ENCODE measurements at places on chromosomes 12 and 14.

- peaks cover 6% of the 10 kb centered on the region for H3K36me3 ChIP-seq
- peak overlapping the region; percentile 83 for H3K4me3 ChIP-seq
- peak overlapping the region; percentile 82 for H3K27ac ChIP-seq
- H3K4me1 ChIP-seq: peaks cover 20% of the 10 kb centered on the region
- no peaks in the 10 kb centered on the region for H3K27me3 ChIP-seq
Observed at GRCh38 chr12:123269896-123270213, 1.8 kb downstream of the CDK2AP1 start.

DNA sequence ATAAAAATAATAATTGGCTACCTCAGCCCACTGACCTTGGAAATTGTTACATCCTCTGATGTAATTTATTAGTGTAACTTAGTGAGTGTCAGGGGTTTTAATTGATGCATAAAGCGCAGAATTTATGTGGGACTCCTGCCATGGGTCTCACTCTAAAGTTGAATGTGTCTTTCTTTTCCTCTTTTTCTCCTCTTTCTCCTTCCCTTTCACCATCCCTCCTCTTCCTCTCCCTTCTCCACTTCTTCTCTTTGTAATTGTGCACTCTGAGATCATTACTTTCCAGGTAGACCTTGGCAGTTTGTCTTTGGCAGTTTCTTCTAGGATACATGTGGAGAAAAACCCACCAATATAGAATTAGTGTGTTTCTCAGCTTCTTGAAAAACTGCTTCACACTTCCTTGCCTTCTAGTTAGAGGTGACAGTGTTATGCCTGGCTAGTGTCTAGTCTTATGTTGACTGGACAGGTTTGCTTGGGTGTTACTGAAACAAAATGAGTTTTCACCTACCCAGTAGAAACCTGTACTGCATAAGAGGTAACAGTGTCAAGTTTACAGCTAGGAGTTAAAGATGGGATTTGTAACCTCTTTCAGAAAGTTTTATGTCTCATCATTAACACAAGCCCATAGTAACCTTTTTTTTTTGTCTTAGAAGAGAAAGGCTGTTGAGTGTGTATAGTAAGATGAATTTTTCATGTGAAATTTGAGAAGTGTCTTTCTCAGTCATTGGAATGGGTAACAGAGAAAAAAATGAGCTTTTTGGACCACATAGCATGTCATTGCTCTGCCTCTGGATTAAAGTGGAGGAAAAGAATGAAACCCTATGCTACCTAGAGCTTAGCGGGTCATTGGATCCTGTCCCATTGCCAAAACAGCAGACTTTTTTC is 18.6 kb downstream of the PELI2 start:
- H3K27me3 ChIP-seq: no peaks in the 10 kb centered on the region
- H3K4me1 ChIP-seq: peaks cover 68% of the 10 kb centered on the region
- DNase-seq: no peak
- H3K4me3 ChIP-seq: no peak overlapping the region

DNA sequence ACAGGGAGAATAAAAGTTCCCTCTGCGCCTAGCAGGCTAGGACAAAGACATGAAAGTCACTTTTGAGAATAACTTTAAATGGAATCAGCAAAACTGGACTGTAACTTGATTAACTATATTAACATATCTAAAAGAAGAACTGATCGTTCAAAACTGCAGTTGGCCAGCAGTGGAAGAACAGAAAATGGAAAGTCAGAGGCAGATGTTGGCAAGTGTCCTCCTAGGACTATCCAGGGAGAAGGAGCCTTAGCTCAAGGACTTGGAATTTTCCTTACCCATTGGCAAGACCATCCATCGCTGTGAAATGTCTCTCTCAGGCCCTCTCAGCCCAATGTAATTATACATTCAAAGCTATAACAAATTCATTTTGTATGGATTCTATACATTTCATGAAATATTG is 419.7 kb downstream of the ATP23 start:
- no peaks in the 10 kb centered on the region for H3K4me1 ChIP-seq
- H3K27me3 ChIP-seq: peaks cover 20% of the 10 kb centered on the region
- DNase-seq: no peak
- no peak overlapping the region for H3K27ac ChIP-seq
- H3K4me3 ChIP-seq: no peak overlapping the region

- no peaks in the 10 kb centered on the region for H3K4me1 ChIP-seq
- no peak overlapping the region for H3K27ac ChIP-seq
- H3K27me3 ChIP-seq: no peaks in the 10 kb centered on the region
- H3K36me3 ChIP-seq: peaks cover 3% of the 10 kb centered on the region
- DNase-seq: no peak
Observed at GRCh38 chr12:50953047-50953446, 703 bp downstream of the HIGD1C start.

DNA sequence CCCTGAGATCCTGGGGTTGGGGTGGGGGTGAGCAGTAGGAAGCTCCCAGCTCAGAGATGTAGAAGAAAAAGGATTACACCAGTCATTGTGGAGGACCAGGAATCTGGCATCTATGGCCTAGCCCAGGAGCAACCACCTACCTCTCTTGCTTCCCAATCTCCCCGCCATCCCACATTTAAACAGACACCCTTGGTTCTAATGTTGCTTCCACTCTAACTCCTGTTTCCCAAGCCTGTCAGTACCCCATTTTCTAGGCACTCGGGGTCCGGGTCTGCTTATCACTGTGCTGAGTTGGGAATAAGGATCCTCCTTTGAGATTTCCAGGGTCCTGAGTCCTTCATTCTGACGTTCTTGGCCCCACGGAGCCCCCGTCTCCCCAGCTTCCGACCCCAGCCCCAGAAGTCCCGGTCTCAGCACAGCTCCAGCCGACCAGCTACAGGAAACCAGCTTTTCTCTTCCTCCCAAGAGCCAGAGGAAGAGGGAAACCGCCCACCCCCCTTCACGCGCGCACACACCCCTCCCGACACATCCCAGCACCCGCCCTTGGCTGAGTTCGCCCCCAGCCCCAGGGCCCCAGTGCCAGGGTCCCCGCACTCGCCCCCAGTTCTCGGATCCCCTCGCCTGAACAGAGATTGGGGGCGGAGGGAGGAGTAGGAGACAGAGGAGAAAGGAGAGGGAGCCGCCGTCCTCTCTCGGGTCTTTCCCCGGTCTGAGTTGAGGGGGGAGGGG is 1.2 kb downstream of the ITGA5 start:
- DNase-seq: no peak
- peak overlapping the region; percentile 84 for H3K4me3 ChIP-seq
- peak overlapping the region; percentile 84 for H3K27ac ChIP-seq
- H3K4me1 ChIP-seq: peaks cover 71% of the 10 kb centered on the region

DNA sequence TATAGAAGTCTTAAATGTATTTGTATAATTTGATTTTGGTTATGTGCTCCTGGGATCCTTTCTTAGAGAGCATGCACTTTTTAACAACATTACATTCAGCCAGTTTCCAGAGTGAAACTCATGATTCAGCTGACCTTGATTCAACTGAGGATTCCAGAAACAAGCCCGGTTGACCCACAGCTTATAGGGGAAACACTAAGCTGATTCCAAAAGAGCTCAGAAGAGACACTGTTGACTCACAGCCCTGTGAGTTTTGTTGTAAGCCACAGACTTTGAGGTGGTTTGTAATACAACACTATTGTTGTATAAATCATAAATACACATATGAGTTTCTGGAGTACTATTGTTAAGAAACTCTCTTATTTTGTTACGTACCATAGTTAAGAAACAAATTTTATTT is 133.8 kb upstream of the MGAT4C start:
- H3K4me3 ChIP-seq: no peak overlapping the region
- no peak for DNase-seq
- H3K4me1 ChIP-seq: no peaks in the 10 kb centered on the region
- H3K27me3 ChIP-seq: no peaks in the 10 kb centered on the region
- no peak overlapping the region for H3K27ac ChIP-seq
- H3K36me3 ChIP-seq: no peaks in the 10 kb centered on the region

DNA sequence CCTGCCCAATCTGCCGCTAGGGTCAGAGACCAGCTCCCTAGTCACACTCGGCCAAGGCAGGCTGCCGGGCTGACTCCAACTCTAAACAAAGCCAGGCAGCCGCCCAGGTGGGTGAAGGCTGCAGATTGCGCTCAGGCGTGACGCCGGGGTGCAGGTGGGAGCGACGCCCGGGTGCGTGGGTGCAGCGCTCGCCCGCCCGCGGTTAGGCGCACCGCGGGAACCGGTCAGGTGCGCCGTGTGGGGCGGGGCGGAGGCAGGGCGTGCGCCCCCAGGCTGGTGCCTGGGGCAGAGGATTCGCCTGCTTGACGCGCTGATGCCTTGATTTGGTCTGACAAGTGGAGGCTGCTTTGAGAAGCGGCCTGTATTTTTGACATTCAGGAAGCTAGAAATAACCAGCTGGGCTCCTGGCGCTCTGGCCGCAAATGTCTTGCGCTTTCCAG is 126.7 kb upstream of the HIF1A start:
- no peaks in the 10 kb centered on the region for H3K36me3 ChIP-seq
- peak overlapping the region; percentile 78 for H3K4me3 ChIP-seq
- H3K4me1 ChIP-seq: peaks cover 84% of the 10 kb centered on the region
- H3K27me3 ChIP-seq: no peaks in the 10 kb centered on the region
- DNase-seq: peak; percentile 74

DNA sequence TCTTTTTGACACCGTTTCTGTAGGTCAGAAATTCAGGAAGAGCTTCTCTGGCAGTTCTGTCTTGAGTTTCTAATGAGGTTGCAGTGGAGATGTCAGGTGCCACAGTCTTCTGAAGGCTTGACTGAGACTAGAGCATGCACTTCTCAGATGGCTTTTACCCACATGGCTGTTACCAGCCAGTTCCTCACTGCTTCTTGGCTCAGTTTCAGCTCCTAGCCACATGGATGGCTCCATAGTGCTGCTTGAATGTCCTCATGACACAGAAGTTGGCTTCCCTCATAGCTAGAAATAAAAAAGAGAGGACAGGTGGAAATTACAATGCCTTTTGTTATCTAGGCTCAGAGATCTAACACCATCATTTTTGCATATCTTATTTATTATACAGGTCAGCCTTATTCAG is 38.1 kb upstream of the SLC2A13 start:
- no peak for DNase-seq
- no peak overlapping the region for H3K27ac ChIP-seq
- no peaks in the 10 kb centered on the region for H3K36me3 ChIP-seq
- peaks cover 4% of the 10 kb centered on the region for H3K27me3 ChIP-seq
- H3K4me1 ChIP-seq: no peaks in the 10 kb centered on the region

GRCh38 chr14:44847526-44848309 is 114.0 kb downstream of the KLHL28 start:
- H3K27ac ChIP-seq: no peak overlapping the region
- peaks cover 14% of the 10 kb centered on the region for H3K27me3 ChIP-seq
- DNase-seq: no peak
- H3K4me3 ChIP-seq: no peak overlapping the region
- H3K4me1 ChIP-seq: peaks cover 5% of the 10 kb centered on the region

GRCh38 chr12:29145372-29146170 is 3.5 kb upstream of the FAR2 start:
- H3K36me3 ChIP-seq: no peaks in the 10 kb centered on the region
- H3K27ac ChIP-seq: no peak overlapping the region
- peaks cover 28% of the 10 kb centered on the region for H3K27me3 ChIP-seq
- H3K4me1 ChIP-seq: peaks cover 8% of the 10 kb centered on the region

- no peaks in the 10 kb centered on the region for H3K27me3 ChIP-seq
- H3K4me3 ChIP-seq: no peak overlapping the region
- H3K27ac ChIP-seq: no peak overlapping the region
Observed at GRCh38 chr12:43754015-43754414, 4.6 kb downstream of the PUS7L start.

DNA sequence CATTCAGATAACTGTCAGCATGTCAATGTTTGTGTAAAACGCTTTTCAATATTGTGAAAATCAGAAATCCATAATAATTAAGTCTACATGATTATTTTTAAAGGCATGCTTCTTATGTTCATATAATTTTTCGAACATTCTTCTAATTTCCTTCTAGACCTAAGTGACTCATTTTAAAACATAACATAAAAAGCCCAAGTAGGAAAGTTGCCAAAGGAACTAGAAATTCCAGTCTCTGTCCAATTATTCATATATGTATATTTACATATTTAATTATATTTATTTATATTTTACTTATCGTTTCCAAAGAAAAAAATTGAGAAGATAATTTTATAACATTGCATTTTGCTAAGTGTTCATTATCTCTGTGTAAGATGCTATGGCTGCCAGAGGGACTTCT is 110.4 kb downstream of the TMTC1 start:
- no peak for DNase-seq
- H3K36me3 ChIP-seq: no peaks in the 10 kb centered on the region
- no peaks in the 10 kb centered on the region for H3K27me3 ChIP-seq

GRCh38 chr12:122872815-122873361 is 23.0 kb downstream of the VPS37B start:
- H3K4me1 ChIP-seq: peaks cover 69% of the 10 kb centered on the region
- H3K27ac ChIP-seq: peak overlapping the region; percentile 91
- H3K36me3 ChIP-seq: peaks cover 43% of the 10 kb centered on the region
- H3K4me3 ChIP-seq: peak overlapping the region; percentile 53

DNA sequence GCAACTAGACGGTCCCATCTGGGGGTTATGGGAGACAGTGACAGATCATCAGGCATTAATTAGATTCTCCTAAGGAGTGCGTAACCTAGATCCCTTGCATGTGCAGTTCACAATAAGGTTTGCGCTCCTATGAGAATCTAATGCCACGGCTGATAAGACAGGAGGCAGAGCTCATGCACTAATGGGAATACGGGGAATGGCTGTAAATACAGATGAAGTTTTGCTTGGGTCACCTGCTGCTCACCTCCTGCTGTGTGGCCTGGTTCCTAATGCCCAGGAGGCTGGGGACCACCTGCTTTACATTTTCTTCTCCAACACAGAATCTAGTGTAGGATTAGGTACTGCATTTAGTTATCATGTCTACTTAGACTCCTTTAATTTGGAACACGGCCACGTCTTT is 49.7 kb upstream of the SAV1 start:
- no peaks in the 10 kb centered on the region for H3K27me3 ChIP-seq
- no peaks in the 10 kb centered on the region for H3K4me1 ChIP-seq
- H3K27ac ChIP-seq: peak overlapping the region; percentile 9
- DNase-seq: no peak

GRCh38 chr14:103653805-103654204 is 24.8 kb downstream of the KLC1 start:
- no peaks in the 10 kb centered on the region for H3K27me3 ChIP-seq
- peak overlapping the region; percentile 6 for H3K27ac ChIP-seq
- H3K4me1 ChIP-seq: peaks cover 10% of the 10 kb centered on the region
- no peak overlapping the region for H3K4me3 ChIP-seq
- peaks cover 20% of the 10 kb centered on the region for H3K36me3 ChIP-seq

GRCh38 chr14:77094672-77095284 is 3.3 kb upstream of the CIPC start:
- peaks cover 40% of the 10 kb centered on the region for H3K4me1 ChIP-seq
- peak; percentile 63 for DNase-seq
- H3K4me3 ChIP-seq: no peak overlapping the region
- H3K27ac ChIP-seq: peak overlapping the region; percentile 9
